Inflammatory macrophage (primary cell): ENCODE measurements at places on chromosomes 6 and 20.

DNA sequence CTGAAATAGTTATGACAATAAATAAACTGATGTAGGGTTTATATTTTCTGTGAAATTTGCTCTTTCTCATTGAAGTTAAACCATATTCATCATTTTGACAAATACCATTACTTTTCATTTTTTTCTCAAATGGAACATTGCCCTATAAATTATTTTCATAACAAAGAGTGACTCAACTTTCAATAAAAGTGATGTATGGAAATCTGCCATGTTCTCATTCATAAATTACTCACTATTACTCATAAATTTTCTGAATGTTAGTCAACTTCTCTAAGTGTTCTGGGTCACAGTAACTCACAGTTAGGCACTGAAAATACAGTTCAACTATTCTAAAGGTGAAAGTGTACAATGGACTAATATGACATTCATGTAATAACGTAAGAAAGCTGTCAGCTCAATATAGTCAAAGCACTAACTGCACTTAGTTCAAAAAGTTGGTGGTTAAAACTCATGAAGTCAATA lies 19.0 kb upstream of the STX11 start:
- DNase-seq = no peak

DNA sequence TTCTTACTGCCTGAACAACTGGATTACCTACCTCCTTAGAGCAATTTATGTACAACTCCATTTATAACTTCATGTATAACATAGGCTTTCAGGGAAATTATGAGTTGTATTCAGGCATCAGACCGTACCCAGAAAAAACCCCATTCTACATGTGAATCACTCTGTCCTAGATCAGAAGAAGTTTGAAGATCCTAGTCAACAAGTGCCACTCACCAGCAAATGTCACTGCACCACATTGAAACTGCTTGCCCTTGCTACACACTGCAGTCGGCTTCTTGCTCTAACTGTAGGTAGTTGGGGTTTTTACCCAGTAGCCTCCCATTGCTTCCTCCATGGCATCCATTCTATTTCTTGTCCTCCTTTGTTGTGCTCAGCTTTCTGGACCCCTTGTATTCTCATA lies 132.4 kb downstream of the DNAH8 start:
- no peak for DNase-seq

- no peak for DNase-seq
Measured at GRCh38 chr20:8066662-8067061, 47.1 kb upstream of the TMX4 start.

DNA sequence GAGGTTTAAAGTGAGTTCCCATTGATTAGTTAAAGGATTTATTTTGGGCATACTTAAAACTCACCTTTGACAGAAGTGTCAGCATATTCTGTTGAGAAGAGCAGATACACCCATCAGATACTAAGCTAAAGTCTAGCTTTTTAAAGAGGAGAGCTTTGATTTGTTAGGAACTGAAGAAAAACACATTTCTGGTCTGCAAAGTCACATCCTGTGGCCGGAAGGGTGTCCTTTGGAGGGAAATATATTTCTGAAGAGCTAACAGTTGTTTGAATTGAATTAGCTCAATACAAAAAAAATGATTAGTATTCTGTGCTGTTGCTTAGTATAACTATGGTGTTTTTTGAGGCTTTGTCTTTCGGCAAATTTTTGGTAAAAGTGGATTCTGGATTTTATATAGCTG lies 302.7 kb downstream of the RFPL4B start:
- DNase-seq = no peak

- no peak for DNase-seq
Measured at GRCh38 chr6:36442103-36442670, 467 bp downstream of the PXT1 start.

GRCh38 chr6:109036574-109037294 lies 57.9 kb downstream of the SESN1 start:
- DNase-seq = no peak

GRCh38 chr20:32991792-32992641 lies 12.2 kb downstream of the SUN5 start:
- DNase-seq = no peak

- DNase-seq = peak; percentile 96
Measured at GRCh38 chr6:87589693-87590416, at the start of the genes ORC3 and RARS2. Gene ORC3 (plus strand): TSS chr6:87590135. CDS start chr6:87590169, 34 bp downstream. Gene RARS2 (minus strand): TSS chr6:87589987. CDS start chr6:87589957, 30 bp downstream.

DNA sequence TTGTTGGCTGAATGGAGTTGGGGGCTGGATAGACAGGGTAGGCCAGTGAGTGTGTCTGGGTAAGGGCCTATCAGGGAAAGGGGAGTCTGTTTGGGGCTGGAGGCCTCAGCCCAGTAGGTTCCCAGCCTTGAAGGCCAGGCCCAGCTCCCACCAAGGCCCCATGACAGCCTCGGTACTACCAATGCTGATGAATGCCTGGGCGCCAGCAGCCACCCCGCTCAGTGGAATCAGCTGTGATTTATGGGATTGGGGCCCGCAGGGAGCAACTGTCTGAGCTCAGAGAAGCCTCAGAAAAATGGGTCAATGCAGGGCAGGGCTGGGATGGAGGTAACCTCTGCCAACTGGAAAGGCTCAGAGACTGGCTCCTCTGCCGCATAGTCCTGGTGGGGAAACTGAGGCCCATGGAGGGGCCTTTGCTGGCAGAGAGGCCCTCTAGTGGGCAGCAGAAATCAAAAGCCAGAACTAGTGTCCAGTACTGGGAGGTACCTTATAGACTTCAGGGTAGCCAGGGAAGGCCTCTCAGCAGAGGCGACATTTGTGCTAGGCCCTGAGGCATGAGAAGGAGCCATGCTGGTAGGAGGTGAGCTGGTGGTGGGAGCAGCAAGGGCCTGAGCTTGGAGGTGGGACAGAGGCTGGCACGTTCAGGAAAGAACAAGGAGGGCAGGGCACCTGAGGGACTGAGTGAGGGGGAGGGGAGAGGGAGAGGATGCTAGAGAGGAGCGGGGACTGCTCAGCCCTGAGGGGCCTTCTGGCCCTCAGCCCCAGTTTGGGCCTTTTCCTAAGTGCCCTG lies 36.4 kb downstream of the DLGAP4 start:
- DNase-seq = no peak

DNA sequence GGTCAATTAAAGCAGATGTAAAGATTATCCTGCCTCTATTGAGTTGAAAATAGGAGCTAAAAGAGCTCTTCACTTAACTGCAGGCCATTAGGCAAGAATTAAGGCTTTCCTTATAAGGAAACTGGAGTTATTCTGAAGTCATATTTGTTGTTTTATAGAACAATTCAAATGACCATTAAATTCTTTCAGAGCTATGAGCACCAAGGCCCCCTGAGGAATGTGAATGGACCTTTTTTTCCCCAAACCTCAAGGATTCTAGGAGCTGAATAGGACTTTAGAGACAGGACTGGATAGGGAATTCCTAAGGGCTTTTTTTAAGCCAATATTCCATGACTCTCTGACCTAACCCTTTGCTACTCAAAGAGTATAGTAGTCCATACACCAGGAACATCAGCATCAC lies 565.7 kb upstream of the BTBD3 start:
- DNase-seq = no peak

DNA sequence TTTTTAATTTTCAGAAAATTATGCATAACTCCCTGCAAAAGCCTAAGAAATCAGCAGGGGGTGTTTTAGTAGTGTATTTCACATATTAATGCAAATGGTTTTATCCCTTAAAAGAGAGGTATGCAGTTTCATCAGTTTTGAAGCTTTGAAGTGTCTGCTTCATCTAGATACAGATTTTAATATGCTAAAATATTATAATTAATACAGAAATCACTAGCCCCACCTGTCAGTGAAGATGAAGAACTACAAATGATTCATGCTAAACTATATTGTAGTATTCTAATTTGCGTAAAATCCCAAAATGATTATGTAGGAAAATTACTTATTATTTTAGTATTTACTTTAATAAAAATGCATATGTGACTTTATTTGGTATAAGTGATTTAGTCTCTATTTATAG lies 2.9 kb upstream of the TFB1M start:
- DNase-seq = no peak

GRCh38 chr20:25247518-25247955 lies 348 bp upstream of the PYGB start:
- DNase-seq = peak; percentile 10

DNA sequence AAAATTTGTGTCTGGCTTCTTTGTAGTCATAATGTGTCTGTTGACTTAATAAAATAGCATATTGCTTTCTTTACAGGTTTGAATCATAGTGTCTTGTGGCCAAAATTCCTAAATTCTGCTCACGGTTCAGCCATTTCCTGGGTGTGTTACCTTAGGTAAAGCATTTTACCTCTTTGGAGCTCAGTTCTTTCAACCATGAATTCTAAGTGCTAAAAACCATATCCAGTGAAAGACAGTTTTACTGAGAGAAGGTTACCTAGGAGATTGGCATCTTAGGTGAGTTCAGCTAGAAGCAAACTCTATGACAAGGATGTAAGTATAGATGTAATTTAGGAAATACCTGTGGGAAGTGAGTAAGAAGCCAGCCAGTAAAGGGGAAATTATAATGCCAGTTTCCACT lies 20.7 kb downstream of the CRYBG1 start:
- no peak for DNase-seq

DNA sequence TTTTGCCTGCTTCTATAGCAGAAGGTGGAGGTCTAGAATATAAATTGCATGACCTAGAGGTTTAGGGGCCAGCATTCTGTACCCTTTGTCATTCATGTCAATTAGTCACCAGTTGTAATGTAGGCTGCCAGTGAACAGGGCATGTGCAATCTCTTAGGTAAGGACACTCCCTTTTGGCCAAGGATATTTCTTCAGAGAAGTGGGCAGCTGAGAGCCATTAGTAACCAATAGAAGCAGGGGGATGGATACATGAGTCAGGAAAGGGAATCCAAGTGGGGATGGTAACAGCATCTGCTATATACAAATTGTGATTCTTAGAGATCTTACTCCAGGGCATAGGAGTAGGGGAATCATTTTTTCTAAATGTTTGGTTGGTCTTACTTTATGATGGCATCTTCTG lies 494.2 kb upstream of the JAG1 start:
- DNase-seq = no peak

DNA sequence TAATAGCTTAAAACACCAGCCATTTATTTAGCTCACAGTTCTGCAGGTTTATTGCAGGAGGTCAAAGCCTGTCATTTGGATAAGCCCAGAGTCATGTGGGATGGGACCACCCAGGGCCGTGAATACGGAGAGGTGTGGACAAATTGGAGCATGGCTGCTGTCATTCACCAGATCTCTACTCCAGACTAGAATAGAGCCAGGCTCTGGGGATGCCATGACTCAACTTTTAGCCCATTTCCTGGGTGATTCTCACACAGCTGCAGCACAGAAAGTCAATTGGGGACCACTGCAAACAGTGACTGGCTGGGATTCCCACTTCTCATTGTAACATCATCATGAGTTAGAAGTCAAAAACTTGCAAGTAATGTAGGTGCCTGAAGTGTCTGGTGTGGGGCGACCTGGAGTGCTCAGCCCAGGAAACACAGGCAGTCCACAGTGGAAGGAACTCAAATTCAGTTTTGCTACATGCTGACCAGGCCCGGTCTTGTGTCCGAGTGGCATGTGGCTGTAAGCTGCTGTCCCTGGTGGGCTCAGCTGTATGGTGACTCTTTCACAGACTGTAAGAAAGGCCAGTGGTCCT lies 174.3 kb downstream of the SCP2D1 start:
- no peak for DNase-seq

GRCh38 chr6:28673787-28674671 lies 148.3 kb downstream of the GPX5 start:
- peak; percentile 6 for DNase-seq

- no peak for DNase-seq
Measured at GRCh38 chr6:7920425-7920824, 9.8 kb upstream of the TXNDC5 start.

DNA sequence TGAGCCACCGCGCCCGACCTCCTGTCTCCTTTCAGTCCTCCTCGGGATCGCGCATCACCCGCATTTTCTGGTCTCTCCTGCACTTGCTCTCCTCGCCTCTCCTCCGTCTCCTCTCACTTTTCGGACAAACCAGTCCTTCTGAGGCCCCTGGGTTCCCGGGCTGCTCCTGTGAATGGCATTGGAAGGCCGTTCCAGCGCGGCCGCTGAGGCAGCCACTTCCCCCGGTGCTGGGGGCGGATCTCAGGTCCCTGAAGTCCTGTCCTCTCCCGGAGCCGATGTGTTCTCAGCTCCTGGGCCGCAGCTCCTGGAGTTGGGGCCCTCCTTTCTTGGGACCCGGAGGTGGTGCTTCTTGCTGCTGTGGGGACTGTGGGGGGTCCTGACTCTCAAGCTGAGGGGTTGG lies 803 bp downstream of the MICB start:
- no peak for DNase-seq

DNA sequence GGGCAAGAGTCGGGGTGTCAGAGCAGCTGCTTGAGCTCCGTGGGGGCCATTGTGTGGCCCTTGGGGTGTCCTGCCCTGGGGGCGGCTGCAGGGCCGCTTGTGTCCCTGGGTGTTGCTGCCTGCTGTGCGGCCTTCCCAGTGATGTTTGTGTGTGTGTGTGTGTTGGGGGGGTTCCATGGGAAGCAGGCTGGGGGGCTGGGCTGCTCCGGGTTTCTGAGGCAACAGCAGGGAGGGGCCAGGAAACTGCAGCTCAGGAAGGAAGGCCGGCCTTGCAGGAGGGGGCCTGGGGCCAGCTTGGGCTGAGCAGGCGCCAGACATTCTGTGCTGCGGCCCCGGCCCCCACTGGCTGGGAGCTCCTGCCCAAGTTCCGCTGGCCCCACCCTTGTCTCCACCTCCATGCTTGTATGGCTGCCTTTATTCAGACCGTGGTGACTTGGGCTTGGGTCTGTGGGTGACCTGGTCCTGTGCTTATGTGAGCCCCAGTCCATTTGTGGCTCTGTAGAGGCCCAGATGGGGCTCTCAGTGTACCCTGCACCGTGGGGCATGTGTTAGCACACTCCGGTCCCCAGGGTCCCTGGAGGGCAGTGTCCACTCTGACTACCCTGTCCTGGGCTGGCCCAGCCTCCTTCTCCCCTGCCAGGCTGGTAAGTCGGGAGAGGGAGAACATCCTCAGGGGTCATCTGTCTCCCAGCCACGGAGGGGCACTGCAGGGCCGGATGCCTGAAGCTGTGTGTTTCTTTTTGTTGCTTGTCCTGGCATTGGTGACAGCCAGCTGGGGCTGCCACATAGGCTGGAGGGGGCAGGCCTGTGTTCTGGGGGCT lies 4.6 kb upstream of the SOX18 start:
- no peak for DNase-seq
